ENCODE measurements at places on chromosomes 2 and 18. TPM values are rescaled to one million over a fixed set of nuclear protein-coding genes. Genes with fewer than 3 reads are reported as not detected.

The DSG1 gene
- total RNA-seq = not detected

The DSC3 gene
- total RNA-seq = 1.6 TPM

The MEX3C gene
- total RNA-seq = 24.8 TPM

The IL36A gene
- total RNA-seq = not detected

The CAD gene
- 27.1 TPM for total RNA-seq

The STARD6 gene
- total RNA-seq = not detected

The CRYGC gene
- not detected for total RNA-seq
